ENCODE measurements at places on chromosomes 6 and 20.

DNA sequence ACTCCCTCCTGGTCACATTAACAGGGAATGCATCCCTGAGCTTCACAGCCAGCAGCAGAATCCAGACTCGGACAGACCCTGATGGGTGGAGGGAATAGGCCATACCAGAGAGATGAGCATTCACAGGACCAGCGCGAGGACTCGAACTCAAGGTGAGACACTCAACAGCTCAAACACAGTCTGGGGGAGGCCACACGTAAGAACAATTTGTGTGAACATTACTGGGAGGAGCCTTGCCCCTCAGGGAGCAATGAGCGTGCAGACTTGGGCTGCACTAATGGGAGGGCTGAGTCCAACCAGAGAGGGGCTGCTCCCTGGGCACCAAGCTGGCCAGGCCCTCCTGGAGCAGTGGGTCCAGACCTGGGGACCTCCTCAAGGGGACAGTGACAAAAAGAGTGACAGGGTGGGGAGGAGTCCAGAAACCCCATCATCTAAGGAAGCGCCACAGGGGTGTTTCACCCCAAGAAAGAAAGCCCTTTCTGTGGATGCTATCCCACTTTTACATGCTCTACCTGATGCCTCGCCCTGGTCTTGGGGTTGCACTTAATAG is 118.4 kb downstream of the MRPL14 start:
- DNase-seq = no peak

DNA sequence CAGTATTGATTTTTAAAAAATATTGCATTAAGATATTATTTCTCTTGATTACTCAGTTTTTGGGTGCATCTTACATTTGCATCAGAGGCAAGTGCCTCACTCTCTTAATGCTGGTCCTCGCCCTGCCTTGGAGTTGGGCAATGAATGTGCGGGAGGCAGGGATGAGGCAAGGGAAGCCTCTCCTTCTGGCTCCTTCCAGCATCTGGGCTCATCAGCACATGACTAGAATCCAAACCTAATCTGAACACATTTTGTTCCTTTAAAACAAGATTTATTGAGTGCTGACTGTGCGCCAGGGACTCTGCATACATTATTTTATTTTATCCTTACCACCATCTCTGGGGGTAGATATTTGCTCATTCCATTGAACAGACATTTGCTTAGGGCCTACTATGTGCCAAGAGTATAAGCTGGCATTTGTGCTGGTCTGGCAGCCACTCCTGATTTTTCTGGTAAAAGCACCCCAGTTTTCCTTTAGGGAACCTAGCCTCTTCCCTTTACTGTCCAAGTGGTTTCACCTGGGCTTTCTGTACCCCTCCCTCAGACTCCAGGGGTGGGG is 71.9 kb upstream of the ZNFX1 start:
- DNase-seq = no peak

DNA sequence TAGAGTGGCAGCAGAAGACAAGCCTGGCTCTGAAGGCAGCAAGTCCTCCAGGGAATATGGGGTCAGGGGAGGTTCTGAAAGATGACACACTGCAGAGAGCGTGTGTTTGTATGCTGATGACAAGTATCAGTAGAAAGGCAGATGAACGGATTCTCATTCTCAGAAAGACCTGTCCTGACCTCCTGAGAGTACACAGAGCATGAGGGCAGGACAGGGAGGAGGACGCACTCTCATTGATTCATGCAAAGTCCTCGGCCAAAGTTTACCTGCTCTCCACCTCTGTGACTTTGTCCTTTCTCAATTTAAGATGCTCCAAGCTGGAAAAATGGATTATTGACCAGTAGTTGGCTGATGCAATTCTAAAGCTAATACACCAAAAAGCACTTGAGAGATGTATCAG is 156.7 kb downstream of the LPA start:
- no peak for DNase-seq

GRCh38 chr6:157741321-157741947 is 81.6 kb upstream of the SNX9 start:
- no peak for DNase-seq

DNA sequence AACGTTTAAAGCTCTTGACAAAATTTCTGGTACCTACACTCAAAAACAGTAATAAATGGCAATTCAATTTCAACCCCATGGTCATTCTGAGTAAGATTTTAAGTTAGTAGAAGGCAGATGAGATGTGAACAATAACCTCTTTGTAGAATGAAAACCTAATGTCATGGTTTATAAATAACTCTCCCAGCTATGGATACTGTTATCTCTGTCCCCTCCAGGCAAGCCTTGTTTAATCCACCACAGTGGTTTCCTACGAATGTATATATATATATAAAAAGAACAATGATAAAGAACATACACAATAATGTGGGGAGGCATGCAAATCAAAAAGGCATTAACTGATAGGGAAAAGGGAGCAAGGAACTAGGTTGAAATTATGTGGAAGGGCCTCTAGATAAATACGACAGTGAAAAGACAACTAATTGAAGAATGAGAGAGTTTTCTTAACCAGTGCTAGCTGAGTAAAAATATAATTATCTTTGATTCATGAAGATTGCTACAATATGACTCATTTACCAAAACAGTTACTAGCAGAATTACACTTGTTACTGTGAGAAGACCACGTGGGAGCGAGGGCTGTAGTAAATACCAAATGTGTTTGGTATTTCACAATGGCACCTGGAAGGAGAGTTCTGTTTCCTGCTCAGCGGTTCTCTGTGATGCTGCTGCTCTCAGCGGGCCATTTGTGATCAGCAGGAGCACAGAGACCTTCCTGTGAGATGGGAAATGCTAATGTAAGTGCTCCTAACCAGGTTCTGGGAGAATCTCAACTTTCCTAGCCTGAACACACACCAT is 173.7 kb downstream of the MBOAT1 start:
- no peak for DNase-seq

- DNase-seq = no peak
Measured at GRCh38 chr6:138638604-138639003, 135.0 kb upstream of the CCDC28A start.

- no peak for DNase-seq
Measured at GRCh38 chr20:45347297-45347935, 808 bp downstream of the SDC4 start.

DNA sequence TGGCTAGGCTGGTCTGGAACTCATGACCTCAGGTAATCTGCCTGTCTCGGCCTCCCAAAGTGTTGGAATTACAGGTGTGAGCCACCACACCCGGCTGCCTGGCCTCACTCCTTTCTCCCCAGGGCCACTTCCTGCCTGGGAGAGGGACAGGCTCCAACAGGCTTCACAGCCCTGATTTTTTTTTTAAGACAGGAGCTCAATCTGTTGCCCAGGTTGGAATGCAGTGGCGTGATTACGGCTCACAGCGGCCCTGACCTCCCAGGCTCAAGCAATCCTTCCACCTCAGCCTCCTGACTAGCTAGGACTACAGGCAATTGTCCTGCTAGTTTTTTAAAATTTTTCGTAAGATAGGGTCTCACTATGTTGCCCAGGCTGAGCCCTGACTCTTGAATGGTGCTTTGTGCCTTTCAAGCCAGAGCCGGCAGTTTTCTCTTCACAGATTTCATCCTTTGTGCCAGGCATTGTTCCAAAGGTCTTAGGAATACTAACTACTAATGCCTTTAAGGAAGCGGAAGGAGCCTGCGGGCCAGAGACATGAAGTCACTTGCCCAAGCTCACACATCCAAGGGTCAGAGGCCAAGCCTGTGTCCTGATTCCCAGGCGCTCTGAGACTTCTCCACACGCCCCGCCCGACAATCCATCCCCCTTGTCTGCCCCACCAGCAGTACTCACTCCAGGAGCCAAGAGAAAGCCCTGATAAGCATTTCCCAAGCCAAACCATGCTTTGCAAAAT is 19.2 kb downstream of the CAPN11 start:
- no peak for DNase-seq

GRCh38 chr6:157563611-157564284 is 182.8 kb downstream of the ZDHHC14 start:
- no peak for DNase-seq

- DNase-seq = no peak
Measured at GRCh38 chr20:15643713-15644112, 929.5 kb downstream of the KIF16B start.

- no peak for DNase-seq
Measured at GRCh38 chr6:6823568-6824224, 235.2 kb downstream of the LY86 start.

GRCh38 chr6:40419377-40419776 is 167.8 kb downstream of the LRFN2 start:
- DNase-seq = no peak

DNA sequence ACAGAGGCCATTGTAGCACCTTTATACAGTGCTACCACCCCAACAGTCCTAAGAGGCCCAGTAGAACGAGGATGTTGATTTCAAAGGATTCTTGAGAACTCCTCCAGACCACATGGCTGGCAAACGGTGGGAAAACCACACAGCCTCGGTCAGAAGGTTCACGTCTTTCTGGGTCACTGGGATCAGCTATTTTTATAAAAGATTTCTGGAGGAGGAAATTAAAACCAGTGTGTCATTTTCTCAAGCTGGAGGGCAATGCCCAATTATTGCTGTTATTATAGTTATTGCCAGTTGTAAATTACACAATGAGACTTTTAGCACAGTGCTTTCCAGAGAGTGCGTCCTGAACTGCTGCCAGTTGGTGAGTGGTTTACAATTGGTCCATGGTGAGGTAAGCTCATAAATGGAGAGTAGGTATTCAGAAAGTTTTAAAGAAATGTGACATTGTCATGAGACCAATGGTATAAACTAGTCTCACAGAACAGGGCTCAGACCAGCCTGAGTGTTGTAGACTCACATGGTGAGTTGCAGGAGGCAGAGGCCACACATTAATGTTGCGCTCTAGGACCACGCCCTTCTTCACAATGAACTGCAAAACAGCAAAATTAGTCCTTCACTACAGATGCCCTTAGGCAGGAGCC is 8.4 kb upstream of the PPP1R14C start:
- no peak for DNase-seq

DNA sequence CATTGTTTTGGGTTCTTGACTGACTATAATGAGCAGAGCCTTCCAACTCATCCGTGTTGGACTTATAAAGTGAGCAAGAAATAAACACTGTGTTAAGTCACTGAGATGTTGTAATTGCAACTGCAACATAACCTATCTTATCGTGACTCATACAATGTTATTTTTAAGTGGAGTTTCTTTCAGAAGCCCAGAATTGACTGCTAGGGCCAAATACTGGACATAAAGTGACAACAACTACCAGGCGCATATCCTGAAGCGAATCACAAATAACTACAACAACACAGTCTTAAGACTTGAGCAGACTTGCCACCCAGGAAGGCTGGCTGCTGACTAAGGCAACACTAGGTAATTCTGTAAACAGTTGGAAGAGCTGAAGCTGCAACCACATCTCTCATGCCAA is 326.6 kb downstream of the COL12A1 start:
- no peak for DNase-seq

- DNase-seq = peak; percentile 64
Measured at GRCh38 chr6:29748391-29749307, 25.4 kb downstream of the HLA-F start.

GRCh38 chr6:88168362-88168761 is 2.2 kb upstream of the CNR1 start:
- DNase-seq = no peak

- DNase-seq = no peak
Measured at GRCh38 chr6:34362909-34363680, 29.4 kb downstream of the NUDT3 start.

DNA sequence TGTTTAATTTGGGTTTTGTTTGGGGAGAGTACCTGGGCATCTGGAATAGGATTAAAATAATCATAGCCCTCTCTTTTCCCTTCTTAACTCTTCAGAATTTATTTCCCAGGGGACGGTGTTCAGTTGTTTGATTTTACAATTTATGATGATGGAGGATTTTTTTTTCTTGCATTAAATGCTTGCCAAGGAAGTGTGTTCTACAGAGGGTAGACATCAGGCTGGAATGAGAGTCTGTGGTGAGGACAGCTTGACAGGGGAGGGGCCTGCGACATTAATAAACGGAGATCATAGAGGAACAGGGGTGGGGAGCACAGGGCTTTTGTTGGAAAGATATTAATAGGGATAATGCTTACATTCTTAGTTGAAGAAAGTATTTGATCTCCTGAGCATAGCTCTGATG is 297.5 kb downstream of the CLIC5 start:
- no peak for DNase-seq

DNA sequence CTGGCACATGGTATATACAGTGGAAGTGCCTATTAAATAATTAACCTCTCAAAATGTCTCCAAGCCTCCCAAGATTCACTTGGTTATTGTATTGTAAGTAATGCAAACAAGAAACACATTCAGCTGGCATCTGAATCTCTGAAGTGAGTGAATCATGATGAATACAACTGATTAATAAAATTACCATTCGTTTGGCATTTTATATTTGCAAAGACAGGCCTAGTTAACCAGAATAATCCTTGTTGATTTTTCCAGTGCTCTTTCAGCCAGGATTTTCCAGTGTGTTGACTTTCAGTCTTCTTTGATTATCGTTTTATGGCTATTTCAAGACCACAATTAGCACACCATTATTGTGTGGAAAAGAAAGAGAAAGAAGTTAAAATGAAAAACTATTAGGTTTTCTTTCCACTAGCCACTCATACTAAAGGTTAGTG is 20.3 kb downstream of the SLC22A2 start:
- no peak for DNase-seq

DNA sequence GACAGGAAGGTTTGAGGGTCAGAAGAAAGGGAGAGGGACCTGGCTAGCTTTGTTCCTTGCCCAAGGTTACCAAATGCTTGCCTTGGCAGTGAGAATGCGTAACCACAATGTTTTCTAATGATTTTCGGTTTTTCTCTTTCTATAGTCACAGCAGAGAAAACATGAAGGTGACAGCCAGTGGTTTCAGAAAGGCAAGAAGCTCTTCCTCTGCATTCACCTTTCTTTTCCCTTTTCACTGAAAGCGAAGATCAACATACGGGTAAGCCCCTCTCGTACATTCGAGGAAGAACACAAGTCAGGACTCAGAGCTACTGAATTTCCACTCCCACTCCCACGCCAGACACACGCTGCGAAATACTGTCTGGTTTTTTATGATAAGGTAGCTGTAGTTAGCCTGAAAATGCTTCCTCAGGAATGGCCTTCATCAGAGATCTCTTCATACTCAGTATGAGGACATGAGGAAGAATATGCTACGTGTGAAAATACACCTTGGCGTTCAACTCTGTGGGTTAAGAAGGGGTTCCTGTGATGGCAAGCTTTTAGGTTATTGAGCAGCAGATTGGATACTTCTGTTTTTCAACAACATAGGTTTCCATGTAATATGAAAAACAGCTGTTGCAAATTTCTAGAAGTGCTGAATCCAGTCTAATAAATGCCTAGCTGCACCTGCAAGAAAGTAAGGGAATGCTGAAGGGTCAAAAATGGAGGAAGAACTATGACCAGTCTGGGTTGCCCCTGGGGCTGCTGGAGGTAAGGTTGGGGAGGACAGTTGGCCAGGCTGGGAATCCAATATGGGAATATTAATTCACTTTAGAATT is 7.4 kb upstream of the CD83 start:
- DNase-seq = no peak

GRCh38 chr6:170129691-170130171 is 161.1 kb downstream of the DLL1 start:
- DNase-seq = no peak

GRCh38 chr6:20092071-20092566 is 120.2 kb downstream of the MBOAT1 start:
- no peak for DNase-seq
